ENCODE measurements at places on chromosomes 12 and 14.

- DNase-seq, result no peak
Measured at GRCh38 chr14:100288382-100289185, 17.7 kb downstream of the SLC25A29 start.

- DNase-seq, result no peak
Measured at GRCh38 chr12:2267703-2268470, 215.1 kb downstream of the CACNA1C start.

DNA sequence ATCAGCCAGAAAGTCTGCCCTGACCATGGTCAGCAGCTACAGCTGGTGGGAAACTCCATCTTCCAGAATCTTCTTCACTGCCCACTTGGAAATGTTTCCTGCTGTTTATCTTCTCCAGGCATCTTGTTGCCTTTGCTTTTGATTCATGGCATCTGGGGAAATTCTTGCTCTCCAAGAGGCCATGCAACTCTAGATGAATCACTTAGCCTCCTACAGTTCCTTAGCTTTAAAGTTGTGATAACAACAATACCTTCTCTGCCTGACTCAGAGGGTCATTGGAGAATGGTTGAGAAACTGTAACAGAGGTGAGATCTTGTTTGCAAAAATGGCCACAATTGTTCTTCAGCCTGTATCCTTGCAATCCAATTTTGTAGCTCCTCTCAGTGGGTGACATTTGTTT lies 121.0 kb upstream of the VRK1 start:
- DNase-seq, result no peak

- DNase-seq, result no peak
Measured at GRCh38 chr12:13784504-13784903, 196.9 kb downstream of the GRIN2B start.

DNA sequence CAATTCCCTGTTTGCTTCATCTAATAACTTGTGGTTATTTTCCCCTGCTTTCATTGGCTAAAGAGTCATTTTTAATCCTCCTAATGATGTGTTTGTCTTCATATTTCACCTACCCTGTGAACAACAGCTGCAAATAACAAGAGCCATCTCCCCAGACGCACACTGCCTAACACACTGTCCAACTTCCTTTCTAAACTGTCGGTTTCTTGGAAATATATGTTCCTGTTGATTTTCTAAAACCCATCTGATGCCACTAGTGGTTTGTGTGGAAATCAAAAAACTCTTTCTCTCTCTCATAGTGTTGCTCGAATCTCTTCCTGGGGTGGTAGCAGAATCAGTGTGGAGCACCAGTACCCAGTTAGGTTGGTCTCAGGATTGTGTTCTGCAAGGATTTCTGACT lies 226.9 kb downstream of the EPS8 start:
- no peak for DNase-seq

DNA sequence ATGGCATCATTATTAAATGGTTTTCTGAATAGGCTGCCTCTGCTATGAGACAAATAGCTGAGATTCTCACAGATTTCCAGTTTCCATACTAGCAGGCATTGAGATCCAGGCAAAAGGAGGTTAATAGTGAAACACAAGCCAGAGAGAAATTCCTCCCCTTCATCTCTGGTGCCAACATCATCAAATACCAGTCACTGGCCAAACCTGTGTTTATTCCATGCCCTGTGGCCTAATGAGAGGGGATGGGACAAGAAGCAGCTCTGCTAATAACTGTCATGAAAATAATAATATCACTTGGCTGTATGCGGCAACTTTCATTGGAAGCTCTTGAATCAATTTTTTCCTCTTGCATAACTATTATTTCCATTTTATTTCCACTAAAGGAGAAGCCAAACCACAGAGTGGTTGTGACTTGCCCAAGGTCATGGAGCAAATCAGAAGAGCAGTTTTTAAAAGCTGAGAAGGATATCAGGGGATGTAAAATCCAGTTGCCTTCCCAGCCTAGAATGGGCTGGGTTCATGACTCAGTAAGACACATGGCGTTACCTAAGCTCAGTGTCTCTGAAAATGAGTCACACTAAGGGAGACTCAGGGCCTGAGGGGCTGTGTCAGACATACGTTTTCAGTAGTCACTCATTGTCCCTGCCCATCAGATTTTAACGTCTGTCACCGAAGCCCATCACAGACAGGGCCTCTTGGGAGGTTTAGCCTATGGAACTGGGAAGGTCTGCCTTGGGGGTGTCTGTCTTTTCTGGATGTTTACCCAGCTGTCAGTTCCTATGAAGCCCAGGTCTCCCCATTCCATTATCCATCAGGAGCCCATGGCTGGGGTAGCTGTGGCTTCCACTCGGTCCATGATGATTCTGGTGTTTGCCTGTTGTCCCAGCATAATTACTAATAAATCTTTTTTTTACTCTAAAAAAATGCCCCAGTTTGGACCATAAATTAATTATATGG lies 208.8 kb upstream of the EEA1 start:
- DNase-seq, result no peak

- peak; percentile 98 for DNase-seq
Measured at GRCh38 chr14:54509546-54510501, at the start of gene CGRRF1. Gene CGRRF1, plus strand, starts transcription at chr14:54509906. Its CDS starts 54 bp downstream, at chr14:54509960.

DNA sequence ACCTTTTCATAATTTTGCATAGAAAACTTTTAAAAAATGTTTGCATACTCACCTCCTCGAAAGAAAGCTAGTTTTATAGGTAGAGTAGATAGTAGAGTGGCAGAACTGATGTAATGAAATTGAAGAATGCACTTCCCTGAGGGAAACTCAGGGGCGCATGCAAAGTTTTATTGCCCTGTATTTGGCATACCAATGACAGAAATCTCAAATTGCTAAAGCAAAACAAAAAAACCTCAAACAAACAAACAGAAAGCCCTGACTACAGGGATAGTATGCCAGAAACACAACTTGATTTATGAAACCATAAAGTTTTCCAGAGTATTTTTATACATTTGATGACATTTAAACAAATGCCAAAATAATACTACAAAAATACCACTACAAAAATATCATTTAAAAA lies 1.8 kb downstream of the RASSF9 start:
- no peak for DNase-seq

DNA sequence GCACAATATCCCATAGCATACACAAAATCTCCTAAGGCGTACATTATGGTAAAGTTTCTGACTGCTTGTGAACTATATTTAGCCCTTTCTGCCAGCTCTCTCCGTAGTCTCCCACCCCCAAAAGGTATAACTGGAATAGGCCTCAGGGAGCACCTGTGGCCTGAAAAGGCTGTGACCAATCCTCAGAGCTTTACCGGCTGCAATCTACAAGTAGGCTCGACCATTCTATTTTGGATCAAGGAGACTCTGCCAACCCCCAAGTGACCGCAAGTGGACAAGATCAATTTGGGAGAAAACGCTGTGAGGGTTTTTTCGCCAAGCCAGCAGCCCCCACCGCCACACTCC lies 1.2 kb downstream of the PPTC7 start:
- DNase-seq, result no peak

- DNase-seq, result no peak
Measured at GRCh38 chr14:104075530-104076151, 9.9 kb upstream of the ASPG start.

DNA sequence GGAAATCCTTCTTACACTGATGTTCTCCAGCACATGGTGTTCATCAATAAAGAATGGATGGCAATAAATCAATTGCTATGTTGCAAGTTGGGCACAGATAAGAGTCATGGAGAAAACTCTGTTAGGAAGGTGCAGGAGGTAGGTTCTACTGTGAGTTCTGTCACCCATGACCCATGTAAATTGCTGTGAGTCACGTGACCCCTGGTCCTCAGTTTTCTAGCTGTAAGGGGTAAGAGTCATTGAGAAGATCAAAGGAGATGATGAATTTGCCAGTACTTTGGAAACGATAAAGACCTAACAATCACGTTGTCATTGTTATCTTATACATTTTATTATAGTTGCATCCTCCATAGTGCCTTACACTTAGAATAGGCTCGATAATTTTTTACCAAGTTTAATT lies 235.2 kb upstream of the ARID2 start:
- no peak for DNase-seq

DNA sequence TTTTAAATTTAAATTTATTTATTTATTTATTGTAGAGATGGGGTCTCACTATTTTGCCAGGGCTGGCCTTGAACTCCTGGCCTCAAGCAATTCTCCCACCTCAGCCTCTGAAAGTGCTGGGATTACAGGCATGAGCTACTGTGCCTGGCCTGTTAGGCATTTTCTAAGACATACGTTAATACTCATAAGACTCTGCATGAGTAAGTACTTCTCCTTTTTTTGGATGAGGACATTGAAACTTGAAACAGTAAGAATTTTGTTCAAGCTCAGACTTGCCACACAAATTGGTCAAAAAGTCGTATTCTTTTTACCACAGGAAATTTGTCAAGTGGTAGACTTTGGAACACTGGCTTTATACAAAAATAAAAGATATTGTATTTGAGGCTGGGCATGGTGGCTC lies 187.4 kb upstream of the RASSF8 start:
- DNase-seq, result no peak

- DNase-seq, result no peak
Measured at GRCh38 chr12:92516277-92516600, 186.6 kb upstream of the PLEKHG7 start.

DNA sequence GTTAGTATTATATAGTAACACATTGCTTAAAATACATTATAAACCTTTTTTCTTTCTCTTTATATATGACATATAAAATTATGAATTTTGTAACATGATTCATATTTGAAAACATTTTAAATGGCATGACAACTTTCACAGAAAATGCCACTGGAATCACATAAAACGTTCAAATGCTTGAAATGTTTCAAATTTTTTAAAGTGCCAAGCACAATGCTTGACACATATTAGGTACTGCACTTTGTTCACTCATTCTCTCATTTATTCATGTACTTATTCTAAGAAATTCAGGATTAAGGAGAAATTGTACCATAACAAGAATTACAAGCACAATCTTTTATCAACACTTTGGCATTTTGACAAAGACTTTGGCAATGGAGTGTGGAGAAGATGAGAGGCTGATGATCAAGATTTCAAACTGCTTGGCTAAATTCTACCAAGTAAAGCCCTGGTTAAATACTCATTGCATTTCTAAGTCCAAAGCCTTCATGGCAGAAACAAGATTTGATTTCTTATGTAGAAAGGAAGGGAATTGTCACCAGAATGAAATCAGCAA lies 232.2 kb downstream of the C12orf50 start:
- no peak for DNase-seq

GRCh38 chr12:18859400-18859799 lies 121.5 kb downstream of the CAPZA3 start:
- DNase-seq, result no peak

DNA sequence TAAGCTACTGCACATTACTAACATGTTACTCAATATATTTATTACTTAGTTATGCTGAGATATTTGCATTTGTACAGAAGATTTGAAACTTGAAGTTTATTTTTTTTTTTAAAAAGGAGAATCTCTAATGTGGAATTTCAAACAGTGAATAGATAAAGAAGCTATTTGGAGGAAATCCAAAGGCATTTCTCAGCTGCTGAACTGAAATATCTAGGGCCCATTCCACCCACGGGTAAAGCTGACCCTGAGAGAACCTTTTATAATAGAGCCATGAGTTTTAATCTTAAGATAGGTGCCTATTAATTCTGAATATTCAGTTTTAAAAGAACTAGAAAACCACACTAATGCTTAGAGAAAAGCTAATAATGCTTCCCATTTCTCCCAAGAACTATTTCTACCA lies 225.4 kb upstream of the CAND1 start:
- no peak for DNase-seq

- DNase-seq, result no peak
Measured at GRCh38 chr12:58803908-58804307, 116.4 kb downstream of the LRIG3 start.

GRCh38 chr12:810671-811415 lies 58.5 kb downstream of the WNK1 start:
- DNase-seq, result peak; percentile 59

- DNase-seq, result no peak
Measured at GRCh38 chr12:106633451-106633823, 50.6 kb downstream of the RFX4 start.

- DNase-seq, result no peak
Measured at GRCh38 chr12:13504736-13505135, 308.2 kb downstream of the EMP1 start.

GRCh38 chr14:31541702-31542101 lies 19.5 kb upstream of the NUBPL start:
- no peak for DNase-seq

GRCh38 chr12:129190827-129191226 lies 337.5 kb downstream of the GLT1D1 start:
- DNase-seq, result no peak

- no peak for DNase-seq
Measured at GRCh38 chr12:45309836-45310626, 94.1 kb downstream of the ANO6 start.

- no peak for DNase-seq
Measured at GRCh38 chr14:73260574-73260973, 23.3 kb downstream of the PAPLN start.

GRCh38 chr14:53786045-53786444 lies 170.6 kb downstream of the BMP4 start:
- DNase-seq, result no peak

GRCh38 chr14:51901475-51902024 lies 41.1 kb downstream of the GNG2 start:
- no peak for DNase-seq

- DNase-seq, result peak; percentile 68
Measured at GRCh38 chr14:105201925-105202513, 20.9 kb upstream of the NUDT14 start.

DNA sequence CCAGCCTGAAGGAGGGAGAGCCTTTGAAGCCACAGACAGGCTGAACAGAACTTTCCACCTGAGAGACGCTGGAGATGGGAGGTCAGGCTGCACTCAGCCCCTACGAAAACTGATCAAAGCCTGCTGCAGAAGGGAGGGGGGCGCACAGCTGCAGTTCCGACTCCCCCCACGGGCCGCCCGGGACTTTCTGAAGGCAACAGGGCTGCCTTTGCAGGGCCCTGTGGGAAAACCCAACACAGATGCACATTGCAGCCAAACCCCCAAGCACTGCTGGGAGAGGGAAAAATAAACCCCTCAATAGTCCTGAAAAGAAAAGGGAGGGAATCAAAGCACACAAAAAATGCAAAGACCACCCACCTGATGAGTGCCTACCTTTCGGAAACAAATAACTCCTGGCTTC lies 290.6 kb downstream of the ZFP36L1 start:
- no peak for DNase-seq

GRCh38 chr14:57822081-57822480 lies 43.8 kb downstream of the SLC35F4 start:
- DNase-seq, result no peak

DNA sequence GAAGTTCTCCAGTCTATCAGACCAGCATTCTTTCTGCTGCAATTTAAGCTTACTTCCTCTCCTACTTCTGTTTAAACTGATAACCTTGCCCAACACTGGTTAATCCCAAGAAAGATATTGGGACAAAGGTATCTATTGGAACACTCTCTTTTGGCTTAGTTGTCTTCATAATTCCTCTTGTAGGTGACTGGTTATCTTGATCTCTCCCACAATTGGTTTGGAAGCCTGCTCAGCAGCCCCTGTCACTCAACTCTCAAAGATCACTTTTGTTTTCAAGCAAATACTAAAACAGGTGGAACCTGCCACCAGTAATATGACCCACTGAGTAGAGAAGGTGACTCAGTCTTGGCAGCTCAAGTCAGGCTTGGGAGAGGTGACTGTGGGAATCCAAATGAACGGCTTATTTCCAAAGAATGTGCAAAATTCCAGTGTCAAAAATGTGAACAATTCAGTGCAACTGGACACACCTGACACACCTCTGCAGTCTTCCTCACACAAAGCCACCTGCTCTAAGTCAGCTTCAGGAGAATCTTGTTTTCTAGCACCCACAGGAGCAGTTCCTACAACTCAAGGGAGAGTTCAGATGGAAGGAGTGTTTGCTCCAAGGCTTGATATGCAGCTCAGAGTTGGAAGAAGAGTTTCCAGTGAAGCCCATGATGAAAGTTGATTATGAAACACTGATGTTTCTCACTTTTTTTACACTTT lies 83.2 kb upstream of the SLC38A2 start:
- DNase-seq, result no peak

GRCh38 chr14:101019541-101019940 lies 116.0 kb upstream of the RTL1 start:
- DNase-seq, result no peak

All from activated naive CD8-positive, alpha-beta T cell treated with anti-CD3 and anti-CD28 coated beads for 36 hours (primary cell).